ENCODE measurements at places on chromosomes 16 and 17. TPM values are rescaled to one million over a fixed set of nuclear protein-coding genes. Genes with fewer than 3 reads are reported as not detected.

NPIPA5 gene
- polyA plus RNA-seq = 0.24 TPM

KRT24 gene
- polyA plus RNA-seq = not detected

SLC13A2 gene
- not detected for polyA plus RNA-seq

WNT3 gene
- 7.6 TPM for polyA plus RNA-seq

TBX4 gene
- polyA plus RNA-seq = 0.02 TPM

IL17C gene
- not detected for polyA plus RNA-seq

POLR2C gene
- polyA plus RNA-seq = 160 TPM

TVP23A gene
- 0.24 TPM for polyA plus RNA-seq

PRAC2 gene
- polyA plus RNA-seq = not detected
